C1 segment of cervical spinal cord (tissue), 14 donors: ENCODE measurements at places on chromosomes 1 and 21.

- DNase-seq, result no peak
These were observed 88.5 kb downstream of the ASH1L start for GRCh38 chr1:155474146-155474545.

DNA sequence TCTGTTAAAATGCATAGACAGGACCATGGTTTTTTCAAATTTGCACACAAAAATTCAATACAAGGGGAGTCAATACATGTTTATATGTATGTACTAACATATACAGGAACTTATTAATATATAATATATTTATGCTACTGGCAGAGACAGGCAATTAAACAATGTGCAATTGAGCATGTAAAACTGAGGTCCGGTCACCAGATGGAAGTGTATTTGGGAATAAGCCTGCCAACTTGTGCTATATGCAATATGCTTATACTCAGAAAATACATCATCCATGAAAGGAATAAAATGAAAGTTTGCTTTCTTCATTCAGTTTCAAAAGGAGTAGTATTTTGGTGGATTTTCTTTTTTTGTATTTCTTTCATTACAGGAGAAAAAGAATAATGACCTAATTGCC is 640.2 kb upstream of the CXADR start:
- DNase-seq, result no peak

GRCh38 chr1:10379676-10380075 is 19.2 kb upstream of the PGD start:
- DNase-seq, result no peak

DNA sequence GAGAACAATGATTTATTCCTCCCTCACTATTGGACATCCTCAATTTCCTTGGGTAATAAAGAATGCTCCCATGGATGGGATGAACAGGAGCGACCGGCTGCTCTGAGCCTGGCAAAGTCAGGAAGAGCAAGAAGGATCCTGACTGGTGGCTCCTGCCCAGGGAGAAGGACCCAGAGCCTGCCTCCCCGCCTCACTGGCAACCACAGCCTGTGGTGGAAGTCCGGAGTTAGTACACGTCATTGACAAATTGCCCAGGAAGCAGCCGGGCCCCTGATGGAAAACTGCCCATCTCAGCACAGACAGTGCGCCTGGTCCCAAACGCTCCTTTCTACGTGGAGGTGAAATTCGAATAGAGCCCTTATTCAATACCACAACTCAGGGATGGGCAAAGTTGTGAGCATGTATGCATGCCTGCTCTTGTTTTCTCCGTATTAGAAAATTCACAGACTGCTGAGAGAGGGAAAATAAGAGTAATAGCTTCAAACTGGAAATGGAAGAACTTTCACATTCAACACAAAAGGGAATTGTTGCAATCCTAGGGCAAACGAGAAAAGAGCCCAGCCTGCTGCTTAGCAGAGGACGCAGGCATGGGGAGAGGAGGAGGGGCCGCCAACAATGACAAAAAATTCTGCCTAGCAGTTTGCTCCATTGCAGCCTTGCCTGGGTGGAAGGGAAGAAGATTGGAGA is 397.1 kb upstream of the VAMP3 start:
- DNase-seq, result peak; percentile 45

GRCh38 chr1:162728573-162728972 is 61.9 kb upstream of the HSD17B7 start:
- no peak for DNase-seq

- no peak for DNase-seq
These were observed 12.8 kb upstream of the PRDM2 start for GRCh38 chr1:13687151-13687715.

DNA sequence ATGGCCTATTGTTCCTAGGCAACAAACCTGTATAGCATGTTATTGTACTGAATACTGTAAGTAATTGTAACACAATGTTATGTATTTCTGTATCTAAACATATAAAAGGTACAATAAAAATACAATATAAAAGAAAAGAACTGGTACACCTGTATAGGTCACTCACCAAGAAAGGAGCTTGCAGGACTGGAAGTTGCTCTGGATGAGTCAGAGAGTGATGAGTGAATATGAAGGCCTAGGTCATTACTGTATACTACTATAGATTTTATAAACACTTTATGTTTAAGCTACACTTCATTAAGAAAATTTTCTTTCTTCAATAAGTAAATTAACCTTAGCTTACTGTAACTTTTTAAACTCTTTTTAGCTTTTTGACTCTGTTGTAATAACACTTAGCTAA is 559.9 kb downstream of the PLPP3 start:
- DNase-seq, result no peak

DNA sequence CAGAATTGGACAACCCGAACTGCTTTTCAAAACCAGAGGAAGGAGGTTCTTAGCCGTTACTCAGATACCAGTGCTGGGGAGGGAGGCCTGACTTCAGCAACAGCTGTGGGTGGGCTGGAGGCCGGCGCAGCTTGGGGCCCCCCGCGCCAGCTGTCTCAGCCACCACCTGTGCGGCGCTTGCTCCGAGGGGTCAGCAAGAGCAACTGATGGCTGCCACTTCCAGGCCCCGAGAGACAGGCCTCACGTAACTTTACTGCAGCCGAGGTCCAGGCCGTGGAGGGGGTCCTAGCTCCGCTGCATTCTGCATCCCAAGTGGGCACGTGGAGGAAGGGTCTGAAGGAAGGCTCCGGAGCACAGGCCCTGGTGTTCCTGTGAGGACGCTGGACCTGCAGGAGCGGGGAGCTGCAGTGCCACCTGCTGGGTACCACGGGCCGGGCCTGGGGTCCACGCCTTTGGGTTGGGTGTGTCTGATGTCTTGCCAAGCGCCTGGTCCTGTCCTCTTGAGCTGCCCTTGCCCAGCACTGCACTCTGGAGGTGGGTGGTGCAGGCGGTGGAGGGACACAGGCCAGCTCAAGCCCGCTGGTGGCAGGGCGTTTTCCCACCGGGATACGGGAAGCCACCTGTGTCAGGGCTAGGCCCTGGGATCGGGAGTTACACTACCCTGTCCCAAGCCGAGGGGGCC is 9.8 kb downstream of the THAP3 start:
- no peak for DNase-seq

DNA sequence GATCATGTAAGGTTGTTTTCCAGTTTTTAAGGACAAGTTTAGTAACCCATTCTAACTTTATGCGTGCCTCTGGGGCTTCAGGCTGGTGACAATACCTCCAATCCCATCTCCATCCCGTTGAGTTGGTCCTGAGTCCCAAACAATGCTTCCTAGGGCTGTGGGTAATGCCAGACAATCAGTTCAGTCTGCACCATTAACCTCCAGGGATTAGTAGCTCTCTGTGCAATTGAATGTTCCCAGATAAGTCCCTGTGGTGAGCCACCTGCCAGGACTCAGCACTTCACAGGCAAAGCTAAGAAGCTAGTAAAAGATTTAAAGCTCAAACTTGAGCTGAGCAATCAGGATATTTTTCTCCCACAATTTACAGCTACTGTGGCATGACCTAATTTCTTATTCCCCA is 462.2 kb upstream of the PTBP2 start:
- DNase-seq, result no peak

DNA sequence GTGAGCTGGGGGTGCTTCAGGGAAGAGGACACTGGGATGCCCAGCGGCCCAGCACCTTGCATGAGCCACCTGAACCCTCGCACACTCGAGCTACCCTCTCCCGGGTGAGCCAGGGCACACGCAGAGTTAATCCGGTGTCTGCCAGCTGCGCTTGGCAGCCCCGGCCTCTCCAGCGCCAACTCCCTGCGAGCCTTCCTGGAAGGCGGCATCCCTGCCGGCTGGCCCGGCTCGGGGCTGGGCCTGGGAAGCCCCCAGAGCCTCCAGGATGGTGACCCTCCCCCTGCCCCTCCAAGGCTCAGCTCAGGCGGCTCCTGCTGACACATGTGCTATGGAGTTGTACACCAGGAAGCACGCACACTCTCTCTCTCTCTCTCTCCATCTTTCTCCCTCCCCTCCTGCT is 48.7 kb downstream of the RAP1GAP start:
- peak; percentile 13 for DNase-seq

- no peak for DNase-seq
These were observed 59.9 kb downstream of the ADSS2 start for GRCh38 chr1:244391761-244392160.

DNA sequence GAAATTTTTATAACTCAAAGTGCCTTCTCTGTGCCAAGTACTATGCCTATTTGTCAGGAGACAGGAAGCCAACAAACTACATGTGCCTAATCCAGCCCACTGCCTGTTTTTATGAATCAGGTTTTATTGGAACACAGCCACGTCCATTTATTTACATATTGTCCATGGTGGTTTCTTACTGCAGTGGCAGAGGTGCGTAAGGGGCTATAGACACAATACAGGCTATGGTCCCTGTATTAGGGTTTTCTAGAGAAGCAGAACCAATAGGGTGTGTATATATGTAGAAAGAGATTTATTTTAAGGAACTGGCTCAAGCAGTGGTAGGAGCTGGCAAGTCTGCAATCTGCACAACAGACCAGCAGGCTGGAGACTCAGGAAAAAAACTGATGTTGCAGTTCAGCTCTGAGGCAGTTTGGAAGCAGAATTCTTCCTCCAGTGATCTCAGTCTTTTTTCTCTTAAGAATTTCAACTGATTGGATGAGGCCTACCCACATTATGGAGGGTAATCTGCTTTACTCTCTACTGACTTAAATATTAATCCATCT is 15.4 kb downstream of the PPIE start:
- DNase-seq, result no peak

- no peak for DNase-seq
These were observed 77.6 kb downstream of the DDX20 start for GRCh38 chr1:111833334-111833733.

DNA sequence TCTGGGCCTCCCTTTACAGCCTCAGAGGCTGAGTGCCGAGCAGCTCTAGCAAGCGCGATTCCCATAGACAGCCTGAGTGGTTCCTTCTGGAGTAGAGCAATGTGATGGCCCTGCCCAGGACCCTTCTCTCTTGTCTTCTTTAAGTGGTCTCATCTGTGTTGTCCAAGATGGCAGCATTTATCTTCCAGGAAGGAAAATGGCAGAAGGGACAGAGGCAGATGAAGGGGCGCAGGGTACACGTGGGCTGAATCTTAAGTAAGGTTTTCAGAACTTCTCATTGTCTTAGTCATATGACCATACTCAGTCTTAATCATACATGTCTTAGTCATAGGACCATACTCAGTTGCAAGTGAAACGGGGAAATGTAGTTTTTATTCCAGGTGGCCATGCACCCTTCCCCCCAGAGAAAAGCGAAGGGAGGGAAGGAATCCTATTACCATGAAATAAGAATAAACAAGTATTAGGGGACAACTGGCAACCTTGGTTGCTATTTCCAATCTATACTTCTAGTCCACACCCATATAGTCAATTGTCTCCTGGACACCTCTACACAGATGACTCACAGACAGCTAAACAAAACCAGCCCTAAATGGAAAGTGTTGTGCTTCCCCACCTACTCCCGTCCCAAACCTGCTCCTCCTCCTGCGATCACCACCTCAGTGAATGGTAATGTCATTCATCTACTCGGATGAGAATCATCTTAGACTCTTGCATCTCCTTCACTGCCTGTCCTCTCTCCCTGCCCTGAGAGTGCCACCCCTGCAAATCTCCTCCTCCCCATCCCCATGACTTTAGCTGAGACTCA is 13.3 kb downstream of the OVAAL start:
- DNase-seq, result no peak

- no peak for DNase-seq
These were observed 8.4 kb downstream of the SYPL2 start for GRCh38 chr1:109474697-109475096.
